Mononuclear cell (primary cell): ENCODE measurements at places on chromosomes 7 and 10. TPM values are rescaled to one million over a fixed set of nuclear protein-coding genes. Genes with fewer than 3 reads are reported as not detected.

The SEMA3E gene
- not detected for total RNA-seq

The SLC16A9 gene
- not detected for total RNA-seq

The MEOX2 gene
- not detected for total RNA-seq

The SPDYE16 gene
- 0.10 TPM for total RNA-seq

The COMMD3 gene
- 21.5 TPM for total RNA-seq

The CHRM2 gene
- total RNA-seq, result under 0.01 TPM

The BET1 gene
- total RNA-seq, result 16.2 TPM

The ADCK2 gene
- total RNA-seq, result 14.5 TPM

The GLCCI1 gene
- total RNA-seq, result 12.0 TPM

The HOXA9 gene
- total RNA-seq, result 0.52 TPM

The GGCT gene
- total RNA-seq, result 6.6 TPM

The CPA4 gene
- total RNA-seq, result 0.21 TPM

The POMZP3 gene
- total RNA-seq, result 9.2 TPM

The NYAP1 gene
- total RNA-seq, result 0.10 TPM

The CYP3A4 gene
- not detected for total RNA-seq

The DTX2 gene
- 6.4 TPM for total RNA-seq

The CYP26A1 gene
- not detected for total RNA-seq
